ENCODE measurements at places on chromosomes 4 and X. TPM values are rescaled to one million over a fixed set of nuclear protein-coding genes. Genes with fewer than 3 reads are reported as not detected.

Gene SYTL5
- polyA plus RNA-seq = 3.7 TPM

Gene GAB1
- polyA plus RNA-seq = 43.4 TPM

Gene RHOXF2
- not detected for polyA plus RNA-seq

Gene IL2RG
- polyA plus RNA-seq = 0.88 TPM

Gene TSPAN7
- polyA plus RNA-seq = 46.2 TPM

Gene SYN1
- 5.3 TPM for polyA plus RNA-seq

Gene UGT2B17
- not detected for polyA plus RNA-seq

Gene ODAPH
- polyA plus RNA-seq = not detected

Gene TMPRSS11A
- not detected for polyA plus RNA-seq

Gene ARMCX4
- polyA plus RNA-seq = 34.7 TPM

Gene IRF2
- polyA plus RNA-seq = 35.5 TPM

Gene GAGE1
- not detected for polyA plus RNA-seq

Gene HSFX3
- not detected for polyA plus RNA-seq
